Left ventricle myocardium inferior (tissue), 1 donor: ENCODE measurements at places on chromosomes 7 and 10. TPM values are rescaled to one million over a fixed set of nuclear protein-coding genes. Genes with fewer than 3 reads are reported as not detected.

Gene CPA1
- total RNA-seq = not detected

Gene OR2A5
- total RNA-seq = not detected

Gene DKK1
- total RNA-seq = not detected

Gene GRID1
- 1.6 TPM for total RNA-seq

Gene SHTN1
- total RNA-seq = 2.0 TPM

Gene AOAH
- 1.9 TPM for total RNA-seq

Gene ZNF727
- total RNA-seq = 3.1 TPM

Gene TMUB1
- 30.1 TPM for total RNA-seq
